ENCODE measurements at places on chromosomes 7 and 10. TPM values are rescaled to one million over a fixed set of nuclear protein-coding genes. Genes with fewer than 3 reads are reported as not detected.

Gene CTTNBP2
- total RNA-seq = 1.8 TPM

Gene GRID2IP
- 0.37 TPM for total RNA-seq

Gene CYP2C8
- total RNA-seq = 1.2 TPM

Gene INMT
- 2.3 TPM for total RNA-seq

Gene PIK3CG
- 2.3 TPM for total RNA-seq

Gene POLR3A
- total RNA-seq = 11.3 TPM

Gene ABCA13
- total RNA-seq = 2.5 TPM

Gene MBLAC1
- 1.9 TPM for total RNA-seq

Gene HOXA5
- total RNA-seq = 18.7 TPM

Gene AKR1D1
- total RNA-seq = not detected

Gene GRM3
- not detected for total RNA-seq

Gene PTPRZ1
- 0.35 TPM for total RNA-seq

Gene ZCWPW1
- total RNA-seq = 1.1 TPM

Gene HYAL4
- not detected for total RNA-seq

Gene CREB5
- total RNA-seq = 3.6 TPM

Gene VSIR
- 42.8 TPM for total RNA-seq

Gene ZNF117
- 4.7 TPM for total RNA-seq

Gene WDR86
- total RNA-seq = 1.2 TPM

Gene PON3
- total RNA-seq = 3.0 TPM
